ENCODE measurements at places on chromosomes 3 and 15.

DNA sequence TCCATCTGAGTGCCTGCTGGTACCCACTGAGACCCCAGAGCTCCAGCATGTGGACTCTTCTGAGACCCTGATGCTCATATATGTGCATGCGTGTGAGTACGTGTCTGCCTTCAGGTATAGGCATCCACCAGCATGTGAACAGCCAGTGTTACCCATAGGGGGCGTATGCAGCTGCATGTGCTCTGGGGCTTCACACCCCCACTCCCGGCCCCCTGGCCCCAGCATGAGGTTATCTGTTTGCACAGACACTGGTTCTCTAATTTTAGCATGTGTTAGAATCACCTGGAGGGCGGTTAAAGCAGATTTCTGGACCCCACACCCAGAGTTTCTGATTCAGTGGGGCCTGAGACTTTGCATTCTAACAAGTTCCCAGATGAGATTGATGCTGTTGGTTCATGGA lies 824 bp upstream of the CILP start:
- DNase-seq: no peak

GRCh38 chr3:8929860-8930259 lies 33.4 kb downstream of the RAD18 start:
- DNase-seq: no peak

GRCh38 chr3:51332156-51332555 lies 52.9 kb upstream of the MANF start:
- DNase-seq: no peak

DNA sequence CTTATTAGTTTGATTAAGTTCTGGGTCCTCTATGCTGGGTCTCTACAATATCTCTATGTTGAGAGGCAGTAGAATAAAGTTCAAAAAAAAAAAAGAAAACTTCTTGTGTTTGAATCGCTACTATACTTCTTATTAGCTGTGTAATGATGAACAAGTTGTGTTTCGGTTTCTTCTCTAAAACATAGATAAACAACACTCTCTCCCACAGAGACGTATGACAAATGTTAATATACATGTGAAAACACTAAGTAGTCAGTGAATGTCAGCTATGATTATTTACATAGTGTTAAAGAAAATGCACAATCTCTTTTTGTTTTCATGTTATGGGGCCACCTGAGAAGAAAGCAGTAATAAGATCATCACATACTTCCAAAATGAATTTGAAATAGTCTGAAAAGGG lies 45.3 kb downstream of the ACAP2 start:
- no peak for DNase-seq

DNA sequence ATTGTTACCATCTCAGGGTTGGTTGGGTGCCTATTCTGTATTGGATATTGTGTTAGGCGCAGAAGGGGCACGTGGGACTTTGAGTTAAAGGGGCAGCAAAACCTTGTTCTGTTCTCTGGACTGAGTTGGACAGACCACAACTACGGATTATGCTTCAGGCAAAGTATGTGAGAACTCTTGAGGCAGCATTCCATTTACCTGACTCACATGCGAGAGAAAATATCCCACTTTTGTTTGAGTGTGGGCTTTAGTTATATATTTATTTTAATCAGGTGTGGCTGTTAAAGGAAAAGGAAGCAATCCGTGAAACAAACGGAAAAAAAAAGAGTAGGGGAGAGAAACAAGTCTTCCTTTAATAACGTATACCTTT lies 627 bp upstream of the PLS1 start:
- no peak for DNase-seq

- no peak for DNase-seq
Measured at GRCh38 chr15:36331531-36332275, 247.7 kb upstream of the CDIN1 start.

DNA sequence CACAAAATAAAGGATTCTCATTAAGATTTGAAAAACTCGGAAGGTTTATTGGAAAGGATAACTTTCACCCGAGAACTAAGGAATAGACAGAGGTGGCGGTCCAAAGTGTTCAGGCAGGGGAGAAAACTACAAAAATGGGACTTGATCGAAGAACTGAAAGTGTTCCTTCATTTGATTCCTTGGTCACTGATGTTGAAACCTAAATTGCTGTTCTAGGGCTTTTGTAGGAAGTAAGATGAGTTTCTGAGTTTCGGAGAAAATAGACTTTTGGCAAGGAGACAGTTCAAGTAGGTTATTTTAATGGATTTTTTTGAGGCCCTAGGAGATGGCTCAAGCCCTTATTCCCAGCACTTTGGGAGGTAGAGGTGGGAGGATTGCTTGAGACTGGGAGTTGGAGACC lies 1.4 kb downstream of the TRIP4 start:
- DNase-seq: no peak

DNA sequence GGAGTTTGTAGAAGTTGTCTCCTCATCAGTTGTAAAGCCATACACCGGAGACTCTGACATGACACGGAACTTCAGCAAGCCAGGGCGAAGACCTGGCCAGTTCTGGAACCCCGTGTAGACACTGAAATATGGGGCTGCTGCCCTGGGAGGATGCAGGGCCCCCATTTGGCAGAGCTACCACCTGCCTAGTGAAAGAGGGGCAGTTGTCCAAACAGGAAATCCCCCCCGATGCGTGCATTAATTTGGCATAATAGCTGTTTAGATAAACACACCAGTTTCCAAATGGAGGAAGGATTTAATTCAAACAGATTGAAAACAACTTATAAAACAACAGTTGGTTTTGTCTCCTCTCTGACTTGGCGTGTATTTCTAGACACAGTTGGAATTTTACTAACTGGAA lies 357.2 kb downstream of the GABRG3 start:
- no peak for DNase-seq

DNA sequence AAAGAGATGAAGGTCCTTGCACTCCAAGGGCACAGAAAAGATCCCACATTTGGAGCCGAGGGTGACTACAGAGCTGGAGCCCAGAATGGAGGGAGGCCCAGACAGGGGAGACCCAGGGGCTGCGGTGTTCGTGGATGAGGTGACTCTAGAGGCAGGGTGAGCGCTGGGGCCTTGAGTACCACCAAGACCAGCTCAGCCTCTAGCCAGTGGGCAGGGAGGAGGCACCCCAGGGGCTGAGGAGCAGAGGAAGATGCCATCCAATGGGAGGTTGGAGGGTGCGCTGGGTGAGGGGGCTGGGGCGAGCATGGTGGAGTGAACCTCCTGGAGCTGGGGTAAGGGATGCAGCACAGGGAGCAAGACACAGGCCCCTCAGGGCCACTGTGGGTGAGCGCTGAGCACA lies 13.3 kb downstream of the RRP9 start:
- DNase-seq: no peak

GRCh38 chr3:149808209-149808829 lies 4.7 kb upstream of the RNF13 start:
- peak; percentile 67 for DNase-seq

DNA sequence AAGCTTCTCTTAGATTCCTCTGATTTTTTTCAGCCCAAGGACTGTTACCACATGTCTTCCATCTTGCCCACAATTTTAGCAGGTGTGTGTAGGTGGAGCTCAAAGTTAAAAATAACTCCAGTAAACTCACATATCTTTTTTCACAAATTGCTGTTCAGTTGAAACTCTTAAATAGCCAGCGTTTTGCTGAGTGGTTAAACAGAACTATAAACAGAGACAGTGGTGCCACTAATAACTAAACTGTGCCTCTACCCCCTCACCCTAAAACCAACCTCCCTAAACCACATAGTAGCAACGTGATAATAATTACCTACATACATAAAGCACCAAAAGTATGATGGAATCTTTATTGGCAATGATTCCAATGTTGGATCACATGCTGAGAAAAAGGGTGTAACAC lies 525.1 kb downstream of the PDCD6IP start:
- no peak for DNase-seq

- DNase-seq: no peak
Measured at GRCh38 chr15:77183066-77183465, 112.2 kb upstream of the TSPAN3 start.

- DNase-seq: no peak
Measured at GRCh38 chr3:170344971-170345370, 12.5 kb upstream of the SKIL start.

- no peak for DNase-seq
Measured at GRCh38 chr3:141619450-141619849, 118.6 kb upstream of the RNF7 start.

GRCh38 chr15:63669074-63669473 lies 71.9 kb downstream of the FBXL22 start:
- no peak for DNase-seq

DNA sequence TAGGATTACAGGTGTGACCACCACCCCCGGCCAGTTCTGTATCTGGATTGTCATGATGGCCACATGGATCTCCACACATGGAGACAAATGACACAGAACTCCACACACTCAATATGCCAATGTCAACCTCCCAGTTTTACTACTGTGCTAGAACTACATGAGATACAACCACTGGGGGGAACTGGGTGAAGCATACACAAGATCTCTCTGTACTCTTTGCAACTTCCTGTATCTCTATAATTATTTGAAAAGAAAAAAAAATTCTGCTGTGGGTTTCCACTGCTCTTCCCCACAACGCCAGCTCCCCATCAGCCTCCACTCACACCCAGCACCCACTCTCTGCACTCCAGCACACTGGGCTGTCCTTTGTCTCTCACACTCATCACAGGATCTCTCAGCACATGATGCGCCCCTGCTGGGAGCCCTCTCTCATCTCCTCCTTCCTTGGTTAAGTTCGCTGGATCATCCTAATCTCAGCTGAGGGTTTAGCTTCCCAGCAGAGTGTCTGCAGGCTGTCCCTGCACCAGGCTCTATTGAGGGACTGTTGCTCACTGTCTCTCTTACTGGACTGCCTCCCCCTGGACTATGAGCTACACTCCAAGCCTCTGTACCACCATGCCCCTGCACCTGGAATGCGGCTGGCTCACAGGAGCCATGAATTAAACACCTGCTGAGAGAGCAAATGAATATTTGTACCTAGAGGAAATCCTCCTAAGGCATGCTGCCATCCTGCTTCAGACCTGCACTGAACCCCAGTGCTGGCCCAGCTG lies 10.7 kb upstream of the RAB43 start:
- DNase-seq: no peak

- no peak for DNase-seq
Measured at GRCh38 chr15:35934383-35935049, 388.6 kb upstream of the DPH6 start.

GRCh38 chr15:48798319-48798718 lies 12.6 kb downstream of the CEP152 start:
- no peak for DNase-seq
